ENCODE measurements at places on chromosomes 4 and X.

GRCh38 chr4:125235971-125236370, 78.8 kb upstream of the FAT4 start:
- DNase-seq: no peak

DNA sequence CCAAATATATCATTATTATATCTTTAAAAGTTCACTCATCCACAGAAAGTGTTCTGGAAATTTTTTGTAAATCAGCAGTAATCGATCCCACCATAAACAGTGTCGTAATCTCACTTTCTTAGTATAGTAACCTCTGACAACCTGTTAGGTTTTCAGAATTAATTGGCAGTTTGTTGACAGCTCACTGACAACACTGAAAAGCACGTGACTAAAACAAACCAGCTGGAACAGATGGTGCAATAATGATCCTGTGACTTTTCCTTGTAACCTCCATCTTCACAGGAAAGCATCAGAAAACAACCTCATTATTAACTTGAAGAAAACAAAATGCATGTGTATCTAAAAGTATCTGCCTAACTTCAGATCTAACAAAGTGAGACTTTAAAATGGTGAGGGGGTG, 48.5 kb downstream of the FSTL5 start:
- DNase-seq: no peak

DNA sequence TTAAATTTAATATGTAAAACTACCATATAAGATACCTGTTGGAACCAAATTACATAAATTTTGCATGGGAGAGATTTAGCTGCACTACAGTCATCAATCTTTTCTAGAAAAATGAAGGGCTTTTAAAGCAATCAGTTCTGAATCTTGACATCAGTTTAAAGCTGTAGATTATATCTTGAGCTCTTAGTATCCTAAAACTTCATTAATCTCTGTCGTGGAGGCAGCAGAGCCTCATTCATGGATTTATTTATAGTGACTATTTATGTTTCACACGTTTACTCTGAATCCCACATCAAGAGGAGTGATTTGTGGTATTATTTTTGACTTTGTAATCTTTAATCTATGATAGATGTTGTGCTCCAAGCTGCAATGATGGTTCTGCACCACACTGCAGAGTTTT, 175.9 kb downstream of the PDGFC start:
- no peak for DNase-seq

- no peak for DNase-seq
These were observed 10.5 kb upstream of the MAMLD1 start for GRCh38 chrX:150352581-150352980.

- no peak for DNase-seq
These were observed 11.8 kb upstream of the SH3RF1 start for GRCh38 chr4:169282429-169283113.

GRCh38 chrX:136228839-136229207, 22.4 kb downstream of the MAP7D3 start:
- DNase-seq: no peak

GRCh38 chrX:29787656-29788055, 427.7 kb upstream of the MAGEB2 start:
- DNase-seq: no peak

- DNase-seq: no peak
These were observed 47.8 kb downstream of the CRLF2 start for GRCh38 chrX:1164322-1165288.

DNA sequence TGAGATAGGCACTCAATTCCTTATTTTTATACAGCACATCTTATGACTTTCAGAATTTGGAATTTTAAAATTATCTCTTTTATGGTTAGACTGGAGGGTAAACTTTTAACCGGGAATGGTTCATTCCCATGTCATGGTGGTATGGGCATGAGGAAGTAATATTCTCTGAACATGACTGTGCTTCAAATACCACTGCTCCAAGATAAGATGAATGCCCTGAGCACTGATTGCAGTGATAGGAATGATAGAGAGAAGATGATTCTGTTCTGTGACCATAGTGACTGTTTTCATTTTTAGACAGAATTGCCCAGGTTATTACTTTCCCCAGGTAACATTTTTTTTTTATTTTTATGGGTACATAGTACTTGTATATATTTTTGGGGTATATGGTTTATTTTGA, 187.4 kb downstream of the ATOH1 start:
- DNase-seq: no peak

DNA sequence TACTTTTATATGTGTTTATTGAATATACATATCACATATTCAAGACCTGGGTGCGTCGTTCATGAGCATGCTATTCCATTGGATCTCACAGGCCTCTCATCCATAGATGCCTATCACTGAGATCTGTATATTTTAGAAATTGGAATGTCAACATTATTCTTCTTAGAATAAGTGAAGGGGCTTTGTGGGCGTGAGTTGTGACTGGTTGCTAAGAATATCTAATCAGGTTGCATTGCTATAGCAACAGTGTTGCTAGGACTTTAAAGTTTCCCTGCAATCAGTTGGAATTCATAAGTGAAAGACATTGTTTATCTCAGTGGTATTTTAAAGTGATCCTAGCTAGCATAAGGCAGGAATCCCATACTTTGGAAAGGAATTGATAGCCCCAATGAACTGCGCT, 36.7 kb upstream of the ANK2 start:
- no peak for DNase-seq

DNA sequence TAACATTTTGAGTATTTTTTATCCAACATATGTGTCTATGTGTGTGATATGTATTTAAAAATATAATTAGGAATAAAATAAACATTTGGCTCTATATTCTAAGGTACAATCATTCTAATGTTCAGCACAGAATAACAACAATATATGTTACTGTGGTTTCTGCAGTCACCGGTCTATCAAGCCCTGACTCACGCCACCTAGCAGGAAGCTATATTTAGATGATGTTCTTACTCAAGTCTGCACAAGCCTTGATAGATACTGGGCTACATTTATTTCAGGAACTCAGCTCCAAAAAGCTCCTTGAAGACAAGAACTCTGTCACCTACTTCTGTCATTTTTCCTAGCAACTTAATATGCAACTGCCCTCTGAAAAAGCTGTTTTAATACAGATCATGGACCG, 152.0 kb upstream of the FTHL17 start:
- DNase-seq: no peak

- no peak for DNase-seq
These were observed 47.4 kb upstream of the PTCHD1 start for GRCh38 chrX:23287191-23287725.

GRCh38 chr4:3074846-3075651, 568 bp downstream of the HTT start:
- no peak for DNase-seq

GRCh38 chr4:114464726-114465272, 133.8 kb upstream of the UGT8 start:
- no peak for DNase-seq

DNA sequence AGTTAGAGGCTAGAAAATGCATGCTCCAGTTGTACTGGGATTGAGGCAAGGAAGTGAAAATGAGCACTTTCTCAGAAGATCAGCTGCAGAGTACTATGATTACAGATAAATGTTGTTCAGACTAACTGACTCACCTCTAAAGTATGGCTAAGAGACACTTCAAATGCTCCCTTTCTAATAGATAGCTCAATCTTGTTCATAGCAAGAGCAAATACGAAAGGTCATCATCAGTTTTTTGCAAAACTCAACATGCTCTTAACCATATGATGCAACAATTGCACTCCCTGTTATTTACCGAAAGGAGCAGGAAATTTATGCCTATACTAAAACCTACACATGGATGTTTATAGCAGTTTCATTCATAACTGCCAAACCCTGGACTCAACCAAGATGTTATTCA, 838.4 kb upstream of the INTU start:
- no peak for DNase-seq

- DNase-seq: no peak
These were observed 256.2 kb upstream of the GPR101 start for GRCh38 chrX:137290011-137290410.

DNA sequence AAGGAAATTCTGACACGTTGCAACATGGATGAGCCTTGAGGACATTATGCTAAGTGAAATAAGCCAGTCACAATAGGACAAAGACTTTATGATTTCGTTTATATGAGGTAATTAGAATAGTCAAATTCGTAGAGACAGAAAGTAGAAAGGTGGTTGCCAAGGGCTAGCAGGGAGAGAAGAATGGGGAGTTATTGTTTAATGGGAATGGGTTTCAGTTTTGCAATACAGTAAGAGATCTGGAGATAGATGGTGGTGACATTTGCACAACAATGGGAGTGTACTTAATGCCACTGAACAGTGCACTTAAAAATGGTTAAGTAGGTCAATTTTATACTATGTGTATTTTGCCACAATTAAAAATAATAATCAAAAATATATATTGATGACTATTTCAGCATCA, 43.4 kb upstream of the TMEM154 start:
- DNase-seq: no peak

Measured in NCI-H2081 treated with DMSO at 0.1 percent for 48 hours (cell line).